ENCODE measurements at places on chromosomes 13 and 19.

- DNase-seq, result no peak
These were observed 17.6 kb downstream of the ZNF121 start for GRCh38 chr19:9566729-9567128.

GRCh38 chr19:1763648-1764639 lies 10.6 kb downstream of the ONECUT3 start:
- DNase-seq, result no peak

DNA sequence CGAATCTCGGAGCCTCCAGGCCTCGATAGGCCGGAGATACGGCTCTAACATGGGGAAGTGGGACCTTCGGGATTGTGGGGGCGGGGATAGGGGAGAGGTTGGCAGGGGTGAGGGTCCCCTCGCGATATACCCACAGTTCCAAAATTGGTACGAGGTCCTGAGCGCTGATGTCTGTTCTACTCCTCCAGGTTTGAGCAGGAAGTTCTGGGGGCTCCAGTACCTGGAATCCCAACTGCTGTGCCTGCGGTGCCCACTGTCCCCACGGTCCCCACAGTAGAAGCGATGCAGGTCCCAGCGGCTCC lies 447 bp downstream of the RBM42 start:
- DNase-seq, result no peak

GRCh38 chr19:14096272-14096992 lies 5.9 kb upstream of the SAMD1 start:
- DNase-seq, result no peak

GRCh38 chr13:111502957-111503356 lies 182.5 kb downstream of the TEX29 start:
- DNase-seq, result peak; percentile 25

DNA sequence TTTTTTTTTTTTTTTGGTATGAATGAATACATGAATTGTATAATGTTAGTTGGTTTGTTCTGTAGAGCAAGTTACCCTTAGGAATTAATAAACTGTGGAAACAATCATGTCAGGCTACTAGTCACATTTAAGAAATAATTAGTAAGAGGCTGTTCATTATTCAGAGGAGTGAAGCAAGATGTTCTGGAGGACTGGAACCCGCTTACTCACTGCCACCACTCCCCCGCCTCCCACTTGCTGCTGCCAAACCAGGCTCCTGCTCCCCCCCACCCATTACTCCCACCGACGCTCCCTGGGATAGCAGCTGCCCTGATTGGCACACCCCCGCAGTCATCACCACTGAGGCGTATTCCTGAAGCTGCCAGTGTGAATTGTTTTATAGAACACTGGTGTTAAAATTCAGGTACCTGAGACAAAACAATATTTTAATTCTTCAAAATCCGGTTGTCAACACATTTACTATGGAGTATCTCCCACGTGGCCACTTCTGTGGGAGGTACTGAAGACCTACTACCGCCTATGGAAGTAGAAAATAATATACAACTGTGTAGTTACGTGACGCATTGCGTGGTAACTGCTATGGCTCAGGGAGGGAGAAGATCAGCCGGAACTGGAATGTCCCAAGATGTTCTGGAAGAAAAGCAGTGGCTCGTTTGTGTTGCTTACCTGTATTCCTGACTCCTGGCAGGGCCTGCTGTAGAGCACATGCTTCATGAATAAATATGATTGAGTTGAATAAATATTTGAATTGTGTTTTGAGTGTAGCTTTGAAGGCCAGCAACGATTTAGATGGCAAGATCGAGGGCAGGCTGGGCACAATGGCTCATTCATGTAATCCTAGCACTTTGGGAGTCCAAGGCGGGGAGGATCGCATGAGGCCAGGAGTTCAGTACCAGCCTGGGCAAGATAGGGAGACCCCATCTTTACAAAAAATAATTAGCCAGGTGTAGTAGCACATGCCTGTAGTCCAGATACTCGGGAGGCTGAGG lies 1.7 kb downstream of the DPY19L3 start:
- DNase-seq, result no peak
